Activated T-helper 17 cell treated with anti-CD3 and anti-CD28 coated beads, Interleukin-2, amount 50 U/mL, for 72 hours (primary cell): ENCODE measurements at places on chromosomes 4 and X. TPM values are rescaled to one million over a fixed set of nuclear protein-coding genes. Genes with fewer than 3 reads are reported as not detected.

- ATAC-seq: no peak
Observed at GRCh38 chr4:161252520-161253141, 911.2 kb downstream of the FSTL5 start.

GRCh38 chr4:108662629-108663028, 12.2 kb downstream of the OSTC start:
- no peak for ATAC-seq

- peak; percentile 98 for ATAC-seq
Observed at GRCh38 chrX:41265615-41266014, 68.3 kb upstream of the DDX3X start.

- no peak for ATAC-seq
Observed at GRCh38 chr4:70277121-70277520, 34.7 kb downstream of the CSN3 start.

DNA sequence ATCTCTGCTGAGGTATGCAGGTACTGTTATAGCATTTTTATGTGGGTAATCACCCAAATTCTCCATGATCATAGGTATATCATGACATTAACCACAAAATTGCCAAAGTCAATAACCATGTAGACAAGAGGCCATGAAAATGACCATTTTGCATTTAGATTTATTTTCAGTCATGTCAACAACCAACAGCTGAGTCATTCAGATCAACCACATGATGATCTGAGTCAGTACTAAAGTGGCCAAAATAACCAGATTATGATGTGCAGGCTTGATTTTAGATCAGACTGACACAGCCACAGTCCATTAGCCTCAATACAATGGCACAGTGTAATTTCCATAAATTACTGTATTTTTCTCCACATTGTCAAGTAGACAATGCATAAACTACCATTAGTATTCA, 240.5 kb downstream of the GRIA3 start:
- peak; percentile 28 for ATAC-seq

- no peak for ATAC-seq
Observed at GRCh38 chr4:74255096-74255495, 53.2 kb upstream of the EPGN start.

- no peak for ATAC-seq
Observed at GRCh38 chr4:2254665-2255500, 7.0 kb downstream of the MXD4 start.

DNA sequence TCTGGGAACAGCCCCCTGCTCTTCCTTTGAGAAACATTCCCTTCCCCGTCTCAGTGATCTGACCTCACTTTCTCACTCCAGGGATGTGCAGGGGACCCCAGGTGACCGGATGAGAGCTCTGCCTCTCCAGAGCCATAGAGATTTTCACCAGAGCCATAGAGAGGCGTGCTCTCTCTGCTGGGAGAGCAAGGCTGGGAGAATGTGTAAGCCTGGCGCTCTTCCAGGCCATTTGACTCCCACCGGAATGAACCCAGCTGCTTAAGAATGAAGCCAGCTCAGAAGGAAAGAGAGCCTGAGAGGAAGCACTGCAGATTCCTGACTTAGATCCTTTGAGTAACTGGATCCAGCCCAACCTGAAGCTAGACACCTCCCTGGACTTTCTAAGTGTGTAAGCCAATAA, 106.4 kb downstream of the DHX15 start:
- ATAC-seq: no peak

- no peak for ATAC-seq
Observed at GRCh38 chr4:151485541-151486131, 76.7 kb downstream of the FHIP1A start.

DNA sequence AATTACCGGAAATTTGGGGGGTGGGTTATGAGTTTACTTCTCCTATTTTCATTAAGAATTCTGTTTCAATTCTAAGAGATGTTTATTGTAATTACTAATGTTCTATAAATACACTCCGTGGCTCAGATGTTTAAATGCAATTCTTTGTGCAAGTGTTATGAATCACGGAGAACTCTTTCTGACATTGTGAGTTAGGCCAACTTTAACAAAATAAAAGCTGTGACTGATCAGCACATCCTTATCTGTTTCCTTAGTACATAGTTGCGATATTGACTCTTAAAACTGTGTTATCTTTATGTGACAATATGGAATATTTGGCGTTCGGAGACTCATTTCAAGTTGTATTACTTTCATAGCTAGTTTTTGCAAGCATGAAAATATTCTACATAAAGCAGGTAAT, 902 bp downstream of the KLHL4 start:
- ATAC-seq: no peak

DNA sequence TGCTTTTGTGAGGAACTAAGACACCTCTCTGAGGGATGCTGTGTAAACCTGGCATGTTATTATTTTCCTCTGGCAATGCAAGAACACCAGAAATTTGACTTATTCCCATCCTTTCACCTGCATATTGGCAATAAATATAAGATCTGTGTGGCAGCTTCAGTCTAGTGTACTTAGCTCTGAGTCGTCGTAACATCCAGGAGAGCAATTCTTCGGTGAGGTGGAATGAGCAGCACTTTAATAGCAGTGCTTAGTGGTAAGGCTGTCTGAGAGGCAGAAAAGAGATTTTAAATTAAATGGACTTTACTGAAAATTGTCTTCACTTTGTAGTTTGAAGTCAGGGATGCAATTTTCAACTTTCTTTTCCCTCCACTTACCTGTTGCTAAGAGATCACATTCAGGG, 344.9 kb downstream of the PCDH7 start:
- ATAC-seq: no peak

Gene RTL9
- not detected for total RNA-seq

DNA sequence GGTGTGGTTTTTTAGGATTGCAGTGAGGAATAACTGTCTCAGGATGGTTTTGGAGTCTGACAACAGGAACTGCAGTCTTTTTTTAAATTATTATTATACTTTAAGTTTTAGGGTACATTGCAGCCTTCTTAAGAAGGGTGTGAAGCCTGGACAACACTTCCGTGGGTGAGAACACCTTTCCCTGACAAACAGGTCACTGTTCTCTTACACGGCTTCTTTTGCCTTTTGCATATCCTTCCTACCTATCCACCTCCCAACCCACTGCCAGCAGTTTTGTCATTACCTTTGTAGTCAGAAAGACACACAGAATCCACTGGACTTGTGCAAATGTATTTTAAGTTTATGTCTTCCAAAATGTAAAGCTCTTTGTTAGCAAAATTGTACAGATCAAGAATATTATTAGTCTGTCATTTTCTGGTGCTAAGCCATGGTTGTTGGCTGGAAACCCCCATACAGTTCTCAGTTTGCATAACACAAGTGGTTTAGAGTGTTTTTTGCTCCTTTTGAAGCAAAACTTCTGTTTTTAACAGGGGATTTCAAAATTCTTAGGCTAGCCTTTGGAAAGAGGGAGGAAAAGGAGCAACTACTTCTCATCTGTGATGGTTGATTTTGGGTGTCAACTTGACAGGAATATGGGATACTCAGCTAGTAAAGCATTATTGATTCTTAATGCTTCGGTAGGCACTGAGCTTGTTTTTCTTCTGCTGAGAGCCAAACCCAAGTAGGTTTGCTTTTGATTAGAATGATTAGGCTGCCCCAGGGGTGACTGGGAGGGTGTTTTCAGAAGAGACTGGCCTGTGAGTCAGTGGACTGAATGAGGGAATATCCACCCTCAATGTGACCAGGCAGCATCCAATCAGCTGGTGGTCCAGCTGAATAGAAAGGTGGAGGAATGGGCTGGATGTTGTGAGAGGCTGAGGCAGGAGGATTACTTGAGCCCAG, 29.4 kb upstream of the KLHL2 start:
- ATAC-seq: no peak

- ATAC-seq: no peak
Observed at GRCh38 chr4:123378794-123379193, 17.8 kb upstream of the SPRY1 start.

DNA sequence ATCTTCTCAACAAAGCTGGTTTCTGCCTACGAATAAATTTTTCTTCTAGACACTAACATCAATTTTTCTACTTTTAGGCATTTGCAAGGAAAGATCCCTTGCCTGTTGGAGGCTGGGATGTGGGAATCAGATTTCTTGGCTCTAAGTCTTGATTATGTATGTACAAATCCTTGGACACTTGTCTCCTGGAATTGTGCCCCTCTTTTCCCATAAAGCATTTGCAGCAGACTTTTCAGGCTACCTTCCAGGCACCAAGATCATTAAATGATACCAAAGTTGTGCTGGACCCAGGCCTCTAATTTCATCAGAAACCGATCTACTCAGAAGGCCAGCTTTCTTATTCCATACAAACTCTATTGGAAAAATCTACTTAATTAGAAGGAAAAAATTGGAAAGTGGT, 339.5 kb upstream of the DIPK2B start:
- ATAC-seq: no peak

Gene SMPX
- not detected for total RNA-seq

DNA sequence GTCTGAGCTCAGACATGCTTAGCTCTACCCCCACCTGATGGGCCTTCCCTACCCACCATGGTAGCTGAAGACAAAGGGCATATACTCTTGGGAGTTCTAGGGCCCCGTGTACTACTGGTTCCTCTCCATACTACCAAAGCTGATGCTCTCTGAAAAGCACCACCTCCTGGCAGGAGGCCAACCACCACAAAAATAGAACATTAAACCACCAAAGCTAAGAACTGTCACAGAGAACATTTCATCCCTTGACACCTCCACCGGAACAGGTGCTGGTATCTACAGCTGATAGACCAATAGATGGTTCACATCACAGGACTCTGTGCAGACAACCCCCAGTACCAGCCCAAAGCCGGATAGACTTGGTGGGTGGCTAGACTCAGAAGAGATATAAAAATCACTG, 13.4 kb downstream of the EDA2R start:
- no peak for ATAC-seq

DNA sequence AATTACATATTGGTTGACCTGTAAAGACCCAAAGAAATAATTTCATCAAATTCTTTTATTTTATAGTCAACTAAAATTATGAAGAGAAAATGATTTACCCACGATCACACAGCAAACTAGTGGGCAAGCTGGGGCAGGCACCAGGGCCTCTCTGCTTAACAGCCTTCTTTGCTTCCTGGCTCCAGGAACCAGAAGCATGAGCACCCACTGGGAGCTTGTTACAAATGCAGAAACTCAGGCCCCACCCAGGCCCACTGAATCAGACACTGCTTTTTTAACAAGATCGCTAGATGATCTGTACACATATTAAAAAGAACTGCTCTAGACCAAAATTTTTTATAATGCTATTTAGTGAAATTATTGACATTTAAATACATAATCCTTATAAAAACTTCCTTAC, 95.0 kb downstream of the GEMIN8 start:
- no peak for ATAC-seq

- no peak for ATAC-seq
Observed at GRCh38 chrX:15437724-15438123, 53.5 kb upstream of the VEGFD start.

- ATAC-seq: no peak
Observed at GRCh38 chr4:5722328-5722727, 11.3 kb downstream of the EVC start.

Gene DGKQ
- total RNA-seq: 4.8 TPM
